ENCODE measurements at places on chromosomes 7 and 10.

DNA sequence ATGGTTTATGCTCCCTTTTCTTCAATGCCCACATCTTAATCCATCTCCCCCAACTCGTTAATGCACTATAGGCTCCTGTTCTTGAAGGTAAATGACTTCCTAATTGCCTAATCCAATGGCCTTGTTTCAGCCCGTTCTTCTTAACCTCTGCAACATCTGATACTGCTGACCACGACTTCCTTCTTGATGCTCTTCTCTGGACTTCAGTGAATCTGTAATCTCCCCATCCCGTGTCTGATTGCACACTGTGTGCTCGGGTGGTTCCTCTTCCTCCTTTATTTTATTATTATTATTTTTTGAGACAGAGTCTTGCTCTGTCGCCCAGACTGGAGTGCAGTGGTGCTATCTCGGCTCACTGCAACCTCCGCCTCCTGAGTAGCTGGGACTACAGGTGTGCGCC, 58.9 kb downstream of the HIPK2 start:
- DNase-seq: no peak
- H3K27me3 ChIP-seq: no peaks in the 10 kb centered on the region
- peak overlapping the region; percentile 88 for H3K27ac ChIP-seq
- peaks cover 30% of the 10 kb centered on the region for H3K36me3 ChIP-seq
- H3K4me1 ChIP-seq: peaks cover 75% of the 10 kb centered on the region

GRCh38 chr10:129466703-129467358, at the start of gene MGMT:
MGMT (plus strand) TSS chr10:129467241.
- H3K27ac ChIP-seq: peak within 1 kb of the TSS; percentile 80
- no peaks in the 10 kb centered on the region for H3K36me3 ChIP-seq
- DNase-seq: peak; percentile 93
- H3K27me3 ChIP-seq: no peaks in the 10 kb centered on the region

GRCh38 chr7:66474441-66474840, 154.2 kb upstream of the KCTD7 start:
- H3K4me1 ChIP-seq: no peaks in the 10 kb centered on the region
- H3K27ac ChIP-seq: no peak overlapping the region
- peak; percentile 74 for DNase-seq
- H3K4me3 ChIP-seq: no peak overlapping the region
- no peaks in the 10 kb centered on the region for H3K36me3 ChIP-seq

DNA sequence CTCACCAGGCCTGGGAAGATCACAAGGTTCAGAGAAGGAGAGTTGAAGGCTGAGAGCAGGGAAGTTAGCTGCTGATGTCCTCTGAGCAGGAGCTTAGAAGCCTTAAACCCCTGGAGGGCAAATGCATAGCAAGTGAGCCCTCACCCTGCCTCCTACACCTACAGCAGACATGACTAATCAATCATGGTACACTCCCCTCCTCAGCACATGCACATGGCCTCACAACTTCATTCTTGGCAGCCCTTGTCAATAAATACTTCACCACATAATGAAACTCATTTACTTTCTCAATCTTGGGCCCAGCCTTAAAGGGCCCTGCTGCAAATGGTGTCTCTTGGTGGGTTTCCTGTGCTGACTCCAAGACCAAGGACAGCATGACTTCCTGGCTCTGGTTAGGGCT, 12.9 kb downstream of the MMRN2 start:
- peaks cover 14% of the 10 kb centered on the region for H3K27me3 ChIP-seq
- no peak overlapping the region for H3K27ac ChIP-seq
- H3K4me3 ChIP-seq: no peak overlapping the region
- H3K36me3 ChIP-seq: no peaks in the 10 kb centered on the region
- H3K4me1 ChIP-seq: no peaks in the 10 kb centered on the region

GRCh38 chr7:39535064-39535463, 31.1 kb upstream of the YAE1 start:
- H3K36me3 ChIP-seq: no peaks in the 10 kb centered on the region
- no peaks in the 10 kb centered on the region for H3K4me1 ChIP-seq
- H3K27ac ChIP-seq: no peak overlapping the region
- no peak overlapping the region for H3K4me3 ChIP-seq
- no peaks in the 10 kb centered on the region for H3K27me3 ChIP-seq
- DNase-seq: no peak

- H3K4me1 ChIP-seq: no peaks in the 10 kb centered on the region
- peaks cover 9% of the 10 kb centered on the region for H3K27me3 ChIP-seq
- H3K36me3 ChIP-seq: no peaks in the 10 kb centered on the region
- H3K27ac ChIP-seq: no peak overlapping the region
These were observed 177.9 kb downstream of the PLXNA4 start for GRCh38 chr7:132398253-132398925.

DNA sequence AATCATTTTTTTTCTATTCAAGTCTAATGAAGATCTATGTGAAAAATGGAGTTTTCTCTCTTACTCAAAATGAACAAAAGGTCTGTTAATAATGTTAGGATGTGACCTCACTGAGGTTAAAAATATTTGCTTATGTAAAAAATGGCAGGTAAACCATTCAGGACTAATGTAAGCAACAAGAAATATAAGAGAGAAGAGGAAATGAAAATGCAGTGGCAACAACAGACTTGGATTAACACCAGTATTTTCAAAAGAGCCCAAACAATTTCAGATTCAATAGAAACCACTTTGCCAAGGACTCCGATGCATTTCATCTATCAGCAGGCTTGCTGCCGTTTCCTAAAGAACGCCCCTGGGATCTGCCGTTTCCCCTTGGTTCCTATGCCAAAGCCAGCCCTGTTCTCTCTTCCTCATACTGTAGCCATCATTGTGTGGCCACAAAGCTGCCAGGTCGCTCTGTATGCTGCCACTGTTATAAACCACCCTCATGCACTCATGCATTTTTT, 66.4 kb downstream of the MTURN start:
- no peak overlapping the region for H3K27ac ChIP-seq
- no peaks in the 10 kb centered on the region for H3K36me3 ChIP-seq
- no peak for DNase-seq
- no peak overlapping the region for H3K4me3 ChIP-seq

GRCh38 chr7:107563775-107564552, at the start of the genes COG5 and DUS4L:
COG5 (minus strand) TSS chr7:107563920; CDS start chr7:107563896, 24 bp downstream.
DUS4L (plus strand) TSS chr7:107563971; CDS start chr7:107567071, 3,100 bp downstream.
- H3K4me3 ChIP-seq: peak within 1 kb of the TSS; percentile 78
- H3K36me3 ChIP-seq: no peaks in the 10 kb centered on the region
- H3K4me1 ChIP-seq: peaks cover 48% of the 10 kb centered on the region
- DNase-seq: peak; percentile 87
- peak within 1 kb of the TSS; percentile 86 for H3K27ac ChIP-seq
- H3K27me3 ChIP-seq: no peaks in the 10 kb centered on the region

GRCh38 chr7:128055637-128056036, 24.4 kb upstream of the LRRC4 start:
- peaks cover 20% of the 10 kb centered on the region for H3K36me3 ChIP-seq
- H3K4me1 ChIP-seq: peaks cover 13% of the 10 kb centered on the region
- DNase-seq: no peak
- H3K27ac ChIP-seq: no peak overlapping the region

DNA sequence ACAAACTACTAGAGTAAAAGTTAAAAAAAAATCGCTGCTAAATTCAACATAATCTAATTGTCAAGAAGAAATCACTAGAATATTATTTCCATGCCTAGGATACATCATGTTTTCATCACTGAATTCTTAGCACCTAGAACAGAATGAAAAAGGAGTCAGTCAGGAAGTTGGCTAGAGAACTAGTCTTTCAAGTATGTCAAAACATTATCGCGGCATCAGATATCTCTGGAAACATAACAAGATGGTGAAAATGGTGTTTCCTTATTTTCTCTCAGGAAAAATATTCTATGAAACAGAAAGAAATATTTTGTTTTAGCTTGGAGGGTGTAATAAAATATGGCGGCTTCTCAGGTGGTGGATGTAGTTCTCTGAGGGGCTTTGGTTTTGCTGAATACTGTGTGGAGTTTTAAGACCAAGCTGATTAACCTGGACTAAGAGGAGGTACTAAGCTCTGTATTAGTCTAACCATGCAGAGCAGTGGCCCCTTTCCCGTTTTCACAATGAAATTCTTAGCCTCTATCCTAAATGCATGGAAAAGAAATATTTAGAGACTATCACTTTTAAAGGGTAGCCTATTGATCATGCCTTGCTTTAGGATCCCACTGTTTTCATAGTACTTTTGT, 205.6 kb downstream of the MDFIC start:
- no peaks in the 10 kb centered on the region for H3K27me3 ChIP-seq
- no peaks in the 10 kb centered on the region for H3K36me3 ChIP-seq
- H3K27ac ChIP-seq: no peak overlapping the region
- DNase-seq: no peak
- H3K4me3 ChIP-seq: no peak overlapping the region

GRCh38 chr10:108005627-108006026, 841.1 kb upstream of the SORCS1 start:
- H3K4me3 ChIP-seq: no peak overlapping the region
- no peak overlapping the region for H3K27ac ChIP-seq
- no peak for DNase-seq
- H3K4me1 ChIP-seq: no peaks in the 10 kb centered on the region

GRCh38 chr7:105769901-105770628, 106.3 kb downstream of the ATXN7L1 start:
- no peak overlapping the region for H3K27ac ChIP-seq
- H3K27me3 ChIP-seq: no peaks in the 10 kb centered on the region
- H3K4me1 ChIP-seq: no peaks in the 10 kb centered on the region
- H3K4me3 ChIP-seq: no peak overlapping the region
- H3K36me3 ChIP-seq: no peaks in the 10 kb centered on the region

DNA sequence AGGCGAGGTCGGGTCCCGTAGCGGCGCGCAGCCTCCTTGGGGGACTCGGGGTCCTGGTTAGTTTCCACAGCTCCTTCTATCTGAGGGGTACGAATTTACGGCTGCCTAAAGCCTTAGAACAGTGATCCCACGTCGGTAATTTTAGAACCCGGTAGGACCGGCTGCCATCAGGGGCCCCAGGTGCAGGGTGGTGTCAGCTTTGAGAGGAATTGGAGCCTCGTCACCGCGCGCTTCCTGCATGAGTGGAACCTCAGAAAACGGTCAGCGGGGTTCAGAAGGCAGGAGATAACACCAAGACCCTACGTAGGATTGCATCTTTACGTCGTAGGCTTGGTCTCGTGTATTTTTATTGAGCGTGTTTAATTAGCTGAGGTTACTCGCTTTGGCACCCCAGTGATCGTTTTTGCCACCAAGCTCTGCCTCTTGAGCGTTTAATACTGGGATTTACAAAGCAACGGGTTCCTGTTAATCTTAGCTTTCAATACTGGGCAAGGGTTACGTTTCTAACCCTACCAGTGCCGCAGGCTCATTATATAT, 443 bp downstream of the RNF32 start:
- no peaks in the 10 kb centered on the region for H3K36me3 ChIP-seq
- peak overlapping the region; percentile 71 for H3K4me3 ChIP-seq
- H3K27me3 ChIP-seq: no peaks in the 10 kb centered on the region
- peak; percentile 27 for DNase-seq

GRCh38 chr10:35328404-35329037, 7.8 kb upstream of the CCNY start:
- H3K4me3 ChIP-seq: no peak overlapping the region
- no peak overlapping the region for H3K27ac ChIP-seq
- no peaks in the 10 kb centered on the region for H3K27me3 ChIP-seq

- H3K4me1 ChIP-seq: no peaks in the 10 kb centered on the region
- H3K36me3 ChIP-seq: no peaks in the 10 kb centered on the region
- H3K4me3 ChIP-seq: no peak overlapping the region
- H3K27me3 ChIP-seq: no peaks in the 10 kb centered on the region
These were observed 194.3 kb downstream of the ELFN1 start for GRCh38 chr7:1864161-1864940.

DNA sequence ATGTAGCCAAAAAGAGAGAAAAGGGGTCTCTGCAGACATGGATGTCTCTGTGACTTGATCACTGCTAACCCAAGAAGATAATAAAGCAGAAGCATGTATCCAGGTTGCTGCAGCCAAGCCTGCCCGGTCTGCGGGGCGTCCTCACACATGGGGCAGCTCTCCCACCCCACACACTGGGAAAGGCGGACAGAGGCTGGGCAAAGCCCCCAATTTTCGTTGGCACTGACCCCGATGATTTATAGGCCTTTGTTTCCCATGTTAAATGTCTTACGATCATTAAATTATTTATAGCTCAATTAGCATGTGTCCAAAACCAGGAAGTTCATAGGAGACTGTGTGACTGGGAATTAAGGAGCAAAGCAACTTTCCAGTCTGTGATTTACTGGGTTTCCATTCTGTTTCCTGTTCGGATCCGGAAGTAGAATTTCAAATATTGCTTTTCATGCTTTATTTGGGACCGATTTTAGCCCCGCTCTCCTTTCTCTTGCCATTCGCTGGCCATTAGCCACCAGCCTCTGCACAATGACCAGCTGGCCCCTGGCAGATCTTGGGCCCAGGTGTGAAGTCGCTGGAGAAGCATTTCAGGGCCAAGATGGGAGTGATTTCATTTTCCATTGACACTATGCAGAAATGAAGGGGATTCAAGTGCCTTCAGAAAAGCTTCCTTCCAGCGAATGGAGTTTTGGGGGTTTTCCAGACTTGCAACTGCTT, 91.6 kb downstream of the EGFR start:
- H3K36me3 ChIP-seq: no peaks in the 10 kb centered on the region
- peaks cover 28% of the 10 kb centered on the region for H3K4me1 ChIP-seq
- no peak overlapping the region for H3K4me3 ChIP-seq
- H3K27ac ChIP-seq: peak overlapping the region; percentile 76
- H3K27me3 ChIP-seq: no peaks in the 10 kb centered on the region
- no peak for DNase-seq

- H3K27me3 ChIP-seq: no peaks in the 10 kb centered on the region
- no peak for DNase-seq
- H3K4me3 ChIP-seq: no peak overlapping the region
- no peaks in the 10 kb centered on the region for H3K36me3 ChIP-seq
- H3K4me1 ChIP-seq: peaks cover 3% of the 10 kb centered on the region
- H3K27ac ChIP-seq: no peak overlapping the region
These were observed 31.6 kb upstream of the C10orf67 start for GRCh38 chr10:23376229-23376655.

- H3K36me3 ChIP-seq: no peaks in the 10 kb centered on the region
- no peaks in the 10 kb centered on the region for H3K27me3 ChIP-seq
- no peak for DNase-seq
- H3K27ac ChIP-seq: peak overlapping the region; percentile 78
- no peaks in the 10 kb centered on the region for H3K4me1 ChIP-seq
- no peak overlapping the region for H3K4me3 ChIP-seq
These were observed 26.8 kb upstream of the C7orf33 start for GRCh38 chr7:148563583-148564274.

DNA sequence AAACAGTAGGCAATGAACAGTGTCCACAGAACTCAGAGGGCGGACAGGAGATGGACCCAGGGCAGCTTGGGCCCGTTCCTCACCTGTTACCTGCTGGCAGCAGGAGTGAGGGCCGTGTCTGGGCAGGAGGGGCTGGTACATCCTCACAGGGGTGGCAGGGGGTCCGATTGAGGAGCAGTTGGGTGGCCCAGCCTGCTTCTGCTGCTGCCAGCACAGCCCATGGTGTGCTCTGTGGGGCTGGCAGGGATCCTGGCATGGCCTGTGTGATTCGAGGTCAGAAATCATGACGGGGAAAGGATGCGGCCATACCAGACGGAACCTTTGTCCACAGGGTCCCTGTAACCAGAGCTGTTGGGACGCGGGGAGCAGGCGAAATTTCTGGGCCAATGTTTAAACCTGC, 49.6 kb downstream of the INPP5A start:
- H3K27me3 ChIP-seq: no peaks in the 10 kb centered on the region
- H3K4me1 ChIP-seq: peaks cover 71% of the 10 kb centered on the region

- no peaks in the 10 kb centered on the region for H3K27me3 ChIP-seq
- no peak overlapping the region for H3K4me3 ChIP-seq
- H3K4me1 ChIP-seq: no peaks in the 10 kb centered on the region
These were observed 94.9 kb downstream of the PRLHR start for GRCh38 chr10:118500477-118501104.

All from left lung (tissue), 14 donors.